ENCODE measurements at places on chromosomes 1 and 21. TPM values are rescaled to one million over a fixed set of nuclear protein-coding genes. Genes with fewer than 3 reads are reported as not detected.

GRCh38 chr1:145828367-145829026 lies 4.5 kb downstream of the POLR3C start:
- DNase-seq, result no peak

PTGFR gene
- total RNA-seq, result not detected

- no peak for DNase-seq
Measured at GRCh38 chr1:115837740-115838421, 3.0 kb downstream of the NHLH2 start.

RXRG gene
- total RNA-seq, result not detected

KCND3 gene
- not detected for total RNA-seq

SLC25A33 gene
- total RNA-seq, result 6.6 TPM

DNA sequence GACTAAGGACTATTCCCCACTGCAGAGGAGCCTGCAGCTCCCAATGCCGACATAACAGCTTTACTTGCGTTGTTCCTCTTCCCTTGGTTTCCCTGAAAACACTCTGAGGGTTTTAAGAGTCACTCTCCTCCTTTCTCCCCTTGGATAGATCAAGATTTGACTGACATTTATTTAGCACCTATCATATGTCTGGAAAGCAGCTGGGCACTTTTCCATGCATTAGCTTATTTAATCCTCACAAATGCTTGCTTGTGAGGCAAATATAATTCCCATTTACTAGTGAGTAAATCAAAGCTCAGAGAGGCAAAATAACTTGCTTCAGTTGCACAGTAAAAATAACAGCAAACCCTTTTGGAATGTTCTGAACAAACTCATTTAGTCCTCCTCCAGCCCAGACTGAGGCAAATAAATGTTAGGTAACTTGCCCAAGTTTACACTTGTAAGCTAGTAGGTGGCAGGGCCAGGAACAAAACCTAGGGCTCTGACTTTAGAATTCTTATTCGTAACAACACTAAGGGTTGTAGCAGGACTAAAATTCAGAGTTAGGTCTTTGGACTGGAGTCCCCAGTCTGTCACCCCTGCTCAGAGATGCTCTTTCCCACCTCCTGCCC lies 81.4 kb downstream of the KCND3 start:
- DNase-seq, result no peak

RGS21 gene
- not detected for total RNA-seq

DNA sequence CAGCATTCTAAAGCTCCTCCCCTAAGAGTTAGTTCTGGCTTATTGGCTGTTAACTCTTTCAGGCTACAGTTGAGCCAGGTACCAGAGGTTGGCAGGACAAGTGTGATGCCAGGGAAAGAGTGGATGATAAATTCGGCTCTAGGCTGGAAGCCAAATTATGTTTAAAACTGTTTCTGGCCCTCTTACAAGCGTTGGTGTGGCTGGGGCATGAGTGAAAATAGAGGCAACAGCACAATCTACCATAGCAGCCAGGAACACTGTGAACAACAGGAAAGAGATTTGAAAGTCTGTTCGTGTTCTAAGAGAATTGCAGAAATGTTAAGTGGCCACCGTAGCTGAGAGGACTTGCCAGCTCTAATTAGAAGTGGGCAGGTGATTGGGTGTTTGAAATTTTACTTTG lies 84.2 kb downstream of the CDC7 start:
- no peak for DNase-seq

LCE1F gene
- total RNA-seq, result not detected

GRCh38 chr1:217892750-217893149 lies 261.6 kb downstream of the SPATA17 start:
- no peak for DNase-seq

- no peak for DNase-seq
Measured at GRCh38 chr1:33684396-33685179, 179.3 kb upstream of the HMGB4 start.

CA6 gene
- total RNA-seq, result 0.20 TPM

RCSD1 gene
- 44.6 TPM for total RNA-seq

- no peak for DNase-seq
Measured at GRCh38 chr1:27650539-27651175, 15.7 kb upstream of the FGR start.

DNA sequence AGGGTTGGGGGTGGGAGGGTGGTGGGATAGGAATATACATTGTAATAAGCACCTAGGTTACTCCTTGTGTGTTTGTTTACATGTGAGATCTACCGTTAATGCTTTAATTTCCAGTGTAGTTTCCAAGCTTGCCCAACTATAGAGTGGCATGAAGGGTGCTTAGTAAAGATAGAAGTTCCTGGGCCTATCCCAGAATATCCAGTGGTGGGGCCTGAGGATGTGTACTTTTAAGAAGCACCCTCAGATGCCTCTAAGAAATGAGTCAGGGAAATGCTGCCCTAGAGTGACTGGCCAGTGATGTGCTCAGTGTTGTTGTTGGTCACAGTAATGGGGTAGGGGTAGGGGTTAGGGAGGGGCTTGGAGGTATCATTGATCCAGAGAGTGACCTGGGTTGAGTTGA lies 141.3 kb downstream of the TSEN15 start:
- DNase-seq, result no peak

DNA sequence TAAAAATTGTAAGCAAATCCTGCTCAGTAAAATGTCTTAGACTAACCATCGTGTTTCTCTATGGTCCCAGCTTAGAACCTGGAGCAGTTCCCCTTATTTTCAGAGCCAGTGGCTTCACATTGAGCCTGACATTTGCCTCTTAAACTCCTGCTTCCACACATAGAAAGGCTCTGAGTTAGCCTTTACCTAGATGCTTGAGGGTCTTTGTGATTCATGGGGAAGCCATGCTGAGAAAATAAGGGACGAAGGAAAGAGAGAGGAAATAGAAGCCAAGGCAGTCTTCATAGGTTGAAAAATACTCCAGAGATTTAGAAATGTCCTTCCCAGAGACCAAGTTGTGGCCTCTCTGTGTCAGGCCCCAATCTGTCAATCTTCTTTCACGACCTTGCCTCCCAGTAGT lies 16.1 kb upstream of the RBBP5 start:
- no peak for DNase-seq

GRCh38 chr1:117271959-117272358 lies 61.2 kb upstream of the VTCN1 start:
- DNase-seq, result no peak

KCNJ9 gene
- not detected for total RNA-seq

GRCh38 chr1:248670003-248670402 lies 14.7 kb upstream of the OR2T27 start:
- DNase-seq, result no peak

BRINP3 gene
- not detected for total RNA-seq

- DNase-seq, result no peak
Measured at GRCh38 chr1:162872981-162873380, 12.0 kb upstream of the CCDC190 start.

DNA sequence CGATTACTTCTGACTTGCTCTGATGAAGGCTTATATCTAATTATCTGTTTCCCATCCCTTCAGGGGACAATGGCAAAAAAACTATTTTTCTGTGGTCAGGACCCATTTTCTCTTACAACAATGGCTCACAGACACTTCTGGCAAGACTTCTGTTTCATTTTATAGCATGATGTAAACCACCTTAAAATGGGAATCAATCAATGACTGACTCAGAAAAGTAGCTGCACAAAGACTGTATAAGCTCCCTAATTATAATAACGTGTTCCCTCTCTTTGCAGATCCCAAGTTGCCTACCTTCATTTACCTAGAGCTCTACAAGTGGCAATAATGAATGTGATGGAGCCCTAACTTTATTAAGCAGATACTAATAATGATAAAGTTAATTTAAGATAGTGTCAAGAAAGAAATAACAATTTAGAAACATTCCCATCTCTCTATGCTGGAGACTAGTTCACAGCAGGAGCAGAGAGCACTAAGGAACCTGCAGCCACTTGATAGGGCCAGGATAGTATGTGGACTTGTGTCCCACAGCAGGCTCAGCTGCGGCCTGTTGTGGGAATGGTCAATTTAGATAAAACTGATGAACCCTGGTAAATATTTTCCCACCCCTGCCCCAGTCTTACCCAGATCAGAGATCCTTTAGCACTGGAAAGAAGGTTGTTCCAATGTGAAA lies 538 bp downstream of the GBP2 start:
- no peak for DNase-seq

DNA sequence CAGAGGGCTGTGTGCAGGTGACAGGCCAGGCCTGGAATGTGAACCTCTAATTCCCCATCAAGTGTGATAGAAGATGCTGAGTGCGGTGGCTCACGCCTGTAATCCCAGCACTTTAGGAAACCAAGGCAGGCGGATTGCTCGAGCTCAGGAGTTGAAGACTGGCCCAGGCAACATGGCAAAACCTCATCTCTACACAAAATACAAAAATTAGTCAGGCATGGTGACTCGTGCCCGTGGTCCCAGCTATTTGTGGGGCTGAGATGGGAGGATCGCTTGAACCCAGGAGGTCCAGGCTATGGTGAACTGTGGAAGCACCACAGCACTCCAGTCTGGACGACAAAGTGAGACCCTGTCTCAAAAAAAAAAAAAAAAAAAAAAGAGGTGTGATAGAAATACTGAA lies 40.1 kb upstream of the PUM1 start:
- DNase-seq, result no peak

DNA sequence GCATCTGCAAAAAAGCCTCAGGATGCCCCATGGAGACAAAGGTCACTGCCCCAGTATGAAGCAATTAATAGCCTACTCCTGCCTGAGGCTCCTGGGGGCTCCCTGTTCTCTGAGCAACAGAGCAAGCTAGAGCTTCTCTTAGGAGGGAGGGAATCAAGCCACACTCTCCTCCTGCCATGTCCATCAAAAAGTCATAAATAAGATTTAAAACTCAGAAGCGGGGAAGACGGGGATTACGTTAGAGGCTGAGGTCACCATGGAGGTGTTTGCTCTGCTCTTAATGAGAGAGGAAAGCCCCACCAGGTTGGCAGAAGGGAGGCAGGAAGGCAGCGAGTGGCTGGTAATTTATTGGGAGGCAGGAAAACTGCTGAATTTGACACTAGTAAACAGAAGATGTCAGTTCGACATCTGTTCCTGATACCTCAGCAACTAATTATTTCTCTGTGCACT lies 98.4 kb upstream of the TNR start:
- DNase-seq, result no peak

DNA sequence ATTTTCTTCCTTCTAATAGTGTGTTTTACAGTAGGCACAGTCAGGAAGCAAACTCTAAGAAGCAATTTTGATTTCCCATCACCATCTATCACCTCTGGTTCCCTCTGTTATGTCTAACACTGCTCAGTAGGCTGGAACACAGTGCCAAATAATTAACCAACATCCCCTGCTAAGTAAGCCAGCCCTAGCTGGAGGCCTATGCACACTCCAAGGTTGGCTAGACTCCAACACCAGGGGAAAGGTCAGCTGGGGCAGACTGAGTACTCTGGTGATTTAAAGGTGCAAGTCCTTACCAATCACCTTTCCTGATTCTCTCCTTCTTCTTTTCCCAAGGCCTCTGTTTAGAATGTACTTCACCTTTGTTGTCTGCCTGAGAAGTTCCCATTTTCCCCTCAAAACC lies 46.5 kb upstream of the BEND5 start:
- no peak for DNase-seq

DNA sequence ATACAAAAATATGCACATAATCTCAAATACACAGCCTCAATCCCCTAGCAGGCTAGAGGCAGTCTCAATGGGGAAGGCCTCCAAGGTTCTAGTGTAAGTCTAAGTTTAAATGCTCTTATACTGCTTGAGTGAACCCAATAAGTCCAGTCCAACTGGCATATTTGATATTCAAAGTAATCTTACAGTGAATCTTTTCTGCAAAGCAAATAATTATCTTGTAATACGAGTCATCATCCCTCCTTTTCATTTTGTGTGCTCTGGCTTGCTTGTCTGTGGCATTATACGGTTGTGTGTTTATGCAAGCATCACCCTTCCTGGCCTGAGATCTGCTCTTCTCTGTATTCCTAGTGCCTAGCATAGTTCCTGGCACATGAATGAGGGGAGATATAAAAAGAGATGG lies 166.9 kb upstream of the HMGB4 start:
- no peak for DNase-seq

GRCh38 chr1:31706384-31707058 lies 2.7 kb upstream of the COL16A1 start:
- DNase-seq, result no peak

GPATCH3 gene
- 32.4 TPM for total RNA-seq

GRCh38 chr21:26528882-26529281 lies 44.2 kb downstream of the CYYR1 start:
- no peak for DNase-seq

- DNase-seq, result no peak
Measured at GRCh38 chr1:202689493-202690342, 20.5 kb downstream of the SYT2 start.

DNA sequence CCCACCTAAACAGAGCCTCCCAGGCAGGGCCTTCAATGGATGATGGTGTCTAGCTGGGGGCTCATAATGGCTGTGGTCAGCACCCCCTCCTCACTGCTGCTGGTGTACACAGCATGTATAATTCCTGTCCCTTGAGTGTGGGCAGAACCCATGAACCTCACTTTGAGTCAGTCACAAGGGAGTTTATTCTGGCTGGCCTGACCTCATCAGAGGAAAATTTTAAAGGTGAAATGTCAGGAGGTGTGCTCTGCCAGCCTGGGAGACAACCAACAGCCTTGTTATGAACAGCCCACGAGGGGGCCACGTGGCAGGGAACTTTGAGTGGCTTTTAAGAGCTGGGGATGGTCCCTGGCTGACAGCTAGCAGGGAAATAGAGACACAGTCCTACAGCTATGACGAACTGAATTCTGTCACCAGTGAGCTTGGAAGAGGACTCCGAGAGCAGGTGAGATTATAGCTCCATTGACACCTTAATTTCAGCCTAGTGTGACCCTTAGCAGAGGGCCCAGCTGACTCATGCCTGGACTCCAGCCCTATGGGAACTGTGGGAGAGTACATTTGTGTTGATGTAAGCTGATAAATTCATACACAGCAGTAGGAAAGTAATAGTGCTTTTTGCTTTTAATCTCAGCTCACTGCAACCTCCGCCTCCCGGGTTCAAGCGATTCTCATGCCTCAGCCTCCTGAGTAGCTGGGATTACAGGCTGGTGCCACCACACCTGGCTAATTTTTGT lies 73.5 kb upstream of the RUNX3 start:
- DNase-seq, result no peak

GRCh38 chr1:240126821-240127220 lies 35.1 kb downstream of the FMN2 start:
- DNase-seq, result no peak

DNA sequence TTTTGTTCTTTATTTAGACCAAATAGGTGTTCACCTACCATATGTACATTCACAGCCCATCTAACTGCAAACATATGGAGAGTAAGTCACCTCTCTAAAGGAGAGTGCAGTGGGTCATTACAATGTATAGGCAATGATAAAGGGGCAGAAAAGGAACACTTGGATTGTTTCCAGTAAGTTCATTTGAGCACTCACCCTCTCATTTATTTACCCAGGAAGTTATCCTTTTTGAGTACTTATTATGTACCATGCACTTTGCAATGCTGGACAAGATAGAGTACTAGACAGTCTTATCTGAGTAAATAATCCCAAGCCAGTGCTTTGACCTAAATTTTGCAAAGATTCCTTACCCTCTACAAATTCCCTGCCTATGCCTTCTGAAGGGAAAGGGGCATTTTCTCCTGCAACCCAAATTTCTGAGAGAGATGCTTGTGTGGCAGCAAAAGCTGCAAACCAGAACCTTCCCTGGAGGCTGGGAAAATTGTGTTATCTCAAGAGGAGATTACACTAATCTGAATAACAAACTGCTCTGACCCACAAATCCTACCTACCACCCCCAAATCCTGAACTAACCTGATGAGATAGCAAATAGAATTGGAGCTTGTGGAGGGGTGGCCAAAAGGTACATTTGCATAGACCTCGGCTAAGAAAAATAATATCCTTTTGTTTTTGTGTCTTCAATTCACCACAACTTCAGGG lies 18.6 kb upstream of the RGS8 start:
- no peak for DNase-seq

ARHGAP29 gene
- total RNA-seq, result not detected

GRCh38 chr1:18632218-18632588 lies 1.6 kb downstream of the PAX7 start:
- DNase-seq, result no peak
